ENCODE measurements at places on chromosomes 3 and 15. TPM values are rescaled to one million over a fixed set of nuclear protein-coding genes. Genes with fewer than 3 reads are reported as not detected.

The CYP11A1 gene
- not detected for total RNA-seq

The SH2D7 gene
- not detected for total RNA-seq

The ITIH1 gene
- total RNA-seq, result not detected

DNA sequence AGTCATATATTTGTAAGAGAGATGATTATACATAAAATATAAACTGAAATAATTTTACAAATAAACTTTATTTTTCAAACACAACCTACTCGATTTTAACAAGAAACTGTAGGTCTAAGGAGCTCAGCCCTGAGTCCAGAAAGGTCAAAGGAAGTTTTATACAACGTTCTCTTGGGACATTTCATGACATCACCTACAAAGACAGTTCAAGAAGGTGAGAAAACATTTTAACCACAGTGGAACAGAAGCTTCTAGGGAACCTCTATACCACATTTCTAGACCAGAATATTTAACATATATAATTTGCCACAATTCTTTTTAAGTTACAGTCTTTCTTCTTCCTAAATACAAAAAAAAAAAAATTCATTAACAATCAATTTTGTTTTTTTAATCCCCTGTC, 40.1 kb downstream of the CBLB start:
- H3K27ac ChIP-seq, result peak overlapping the region; percentile 95
- no peaks in the 10 kb centered on the region for H3K27me3 ChIP-seq
- H3K36me3 ChIP-seq, result peaks cover 66% of the 10 kb centered on the region
- H3K4me1 ChIP-seq, result peaks cover 67% of the 10 kb centered on the region
- peak overlapping the region; percentile 72 for H3K4me3 ChIP-seq

- H3K27me3 ChIP-seq, result no peaks in the 10 kb centered on the region
- H3K4me1 ChIP-seq, result no peaks in the 10 kb centered on the region
- no peaks in the 10 kb centered on the region for H3K36me3 ChIP-seq
These were observed 118.2 kb downstream of the NSMCE3 start for GRCh38 chr15:29151484-29151857.

DNA sequence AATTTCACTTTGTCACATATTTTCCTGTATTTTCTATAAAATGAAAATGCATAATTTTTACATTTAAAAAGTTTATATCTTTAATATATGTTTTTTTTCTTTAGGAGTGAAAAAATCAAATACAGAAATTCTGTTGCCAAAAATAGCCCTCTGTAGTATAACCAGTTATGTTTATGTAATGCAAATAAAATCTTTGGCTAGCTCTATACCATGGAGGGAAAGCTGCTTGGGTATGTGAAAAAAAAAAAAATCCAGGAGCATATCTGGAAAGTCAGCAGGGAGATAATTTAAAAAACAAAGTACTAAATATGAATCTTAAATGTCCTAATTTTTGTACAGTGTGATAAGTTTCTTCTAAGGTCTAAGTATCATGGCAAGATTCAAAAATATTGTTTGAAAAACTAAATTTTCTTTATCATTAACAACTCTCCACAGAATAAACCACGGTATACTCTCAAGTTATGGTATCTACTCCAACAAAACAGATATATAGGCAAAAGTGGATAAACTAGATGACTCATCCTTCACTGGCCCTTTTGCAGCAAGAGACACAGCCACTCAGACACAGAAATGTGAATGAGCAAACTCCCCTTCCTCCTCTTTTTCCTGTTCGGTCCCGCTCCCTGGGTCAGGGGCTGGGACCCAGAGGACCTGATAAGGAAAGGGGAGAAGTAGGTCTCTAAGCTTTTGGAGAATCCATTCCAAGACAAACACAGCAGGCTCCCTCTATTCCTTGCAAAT, 66.6 kb downstream of the PDZRN3 start:
- H3K4me3 ChIP-seq, result no peak overlapping the region
- H3K4me1 ChIP-seq, result no peaks in the 10 kb centered on the region
- no peaks in the 10 kb centered on the region for H3K36me3 ChIP-seq

Measured in activated CD4-positive, alpha-beta T cell treated with anti-CD3 and anti-CD28 coated beads, Interleukin-2, amount 10 ng/mL, durations not matched to agents 24 days and 14 days (primary cell).